ENCODE measurements at places on chromosomes 11 and 22.

DNA sequence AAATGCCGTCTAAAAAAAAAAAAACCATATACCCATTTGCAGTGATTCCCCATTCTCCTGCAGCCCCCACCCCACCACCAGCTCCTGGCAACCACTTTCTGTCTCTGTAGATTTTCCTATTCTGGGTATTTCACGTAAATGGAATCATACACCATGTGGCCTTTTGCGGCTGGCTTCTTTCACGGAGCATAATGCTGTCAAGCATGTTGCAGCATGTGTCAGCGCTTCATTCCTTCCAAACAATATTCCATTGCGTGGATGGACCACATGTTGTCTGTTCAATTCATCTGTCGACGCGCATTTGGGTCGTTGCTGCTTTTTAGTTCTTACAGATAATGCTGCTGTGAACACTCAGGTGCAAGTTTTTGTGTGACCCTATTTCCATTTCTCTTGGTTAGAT, 14.8 kb upstream of the EMID1 start:
- DNase-seq, result no peak

- no peak for DNase-seq
These were observed 31.3 kb downstream of the CTNND1 start for GRCh38 chr11:57792870-57793269.

DNA sequence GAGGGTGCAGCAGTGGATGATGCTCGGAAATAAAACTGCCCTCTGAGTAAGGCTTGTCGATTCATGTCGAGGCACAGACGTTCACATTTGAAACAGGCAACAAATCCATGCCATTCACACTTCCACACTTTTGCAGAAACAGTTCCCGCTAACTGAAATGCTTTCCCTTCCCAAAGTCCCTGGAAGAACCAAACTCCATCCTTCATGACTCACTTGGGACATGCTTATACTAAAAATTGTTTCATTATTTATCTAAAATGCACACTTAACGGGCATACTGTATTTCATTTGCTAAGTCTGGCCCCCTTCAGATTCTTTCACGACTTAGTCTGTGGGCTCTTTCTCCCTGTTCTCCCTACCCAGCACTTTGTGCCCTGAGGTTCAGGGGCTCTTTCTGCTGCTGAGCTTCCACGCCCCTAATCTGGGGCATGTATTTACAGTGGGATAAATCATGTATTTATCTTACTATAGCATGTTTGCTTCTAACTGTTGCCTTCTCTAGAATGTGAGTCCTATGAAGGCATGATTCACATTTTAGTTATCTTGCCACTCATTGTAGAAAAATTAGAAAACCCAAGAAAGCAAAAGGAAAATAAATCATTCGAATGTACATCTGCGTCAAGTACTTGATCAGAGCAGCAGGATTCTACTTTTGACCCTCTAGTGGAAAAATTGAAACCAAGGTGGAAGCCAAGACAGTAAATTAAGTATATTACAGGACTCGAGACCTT, 12.5 kb downstream of the SCGB1A1 start:
- DNase-seq, result peak; percentile 69

- no peak for DNase-seq
These were observed 56.8 kb downstream of the FCHSD2 start for GRCh38 chr11:73085189-73085875.

- no peak for DNase-seq
These were observed 302.0 kb downstream of the ETS1 start for GRCh38 chr11:128285321-128285720.

GRCh38 chr11:73003088-73003487, 139.0 kb downstream of the FCHSD2 start:
- no peak for DNase-seq

DNA sequence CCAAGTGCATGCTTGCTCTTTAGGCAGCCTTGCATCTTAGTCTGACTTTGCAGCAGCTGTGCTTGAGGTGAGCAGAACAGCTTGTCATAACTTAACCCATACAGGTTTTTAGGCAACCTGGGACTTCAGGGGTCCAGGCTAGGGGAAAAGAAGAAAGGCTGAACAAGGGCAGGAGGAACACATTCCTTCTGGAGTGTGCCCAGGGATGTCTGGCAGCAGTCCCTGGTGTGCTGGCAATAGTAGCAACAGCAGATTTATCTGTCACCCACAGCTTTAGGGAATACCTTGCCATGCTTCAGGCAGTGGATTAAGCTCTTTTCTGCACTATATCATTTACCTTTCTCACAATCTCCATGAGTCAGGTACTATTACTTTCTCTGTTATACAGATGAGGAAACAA, 513.0 kb downstream of the RAB38 start:
- DNase-seq, result no peak

- no peak for DNase-seq
These were observed 10.4 kb downstream of the IGLL1 start for GRCh38 chr22:23569716-23570115.

DNA sequence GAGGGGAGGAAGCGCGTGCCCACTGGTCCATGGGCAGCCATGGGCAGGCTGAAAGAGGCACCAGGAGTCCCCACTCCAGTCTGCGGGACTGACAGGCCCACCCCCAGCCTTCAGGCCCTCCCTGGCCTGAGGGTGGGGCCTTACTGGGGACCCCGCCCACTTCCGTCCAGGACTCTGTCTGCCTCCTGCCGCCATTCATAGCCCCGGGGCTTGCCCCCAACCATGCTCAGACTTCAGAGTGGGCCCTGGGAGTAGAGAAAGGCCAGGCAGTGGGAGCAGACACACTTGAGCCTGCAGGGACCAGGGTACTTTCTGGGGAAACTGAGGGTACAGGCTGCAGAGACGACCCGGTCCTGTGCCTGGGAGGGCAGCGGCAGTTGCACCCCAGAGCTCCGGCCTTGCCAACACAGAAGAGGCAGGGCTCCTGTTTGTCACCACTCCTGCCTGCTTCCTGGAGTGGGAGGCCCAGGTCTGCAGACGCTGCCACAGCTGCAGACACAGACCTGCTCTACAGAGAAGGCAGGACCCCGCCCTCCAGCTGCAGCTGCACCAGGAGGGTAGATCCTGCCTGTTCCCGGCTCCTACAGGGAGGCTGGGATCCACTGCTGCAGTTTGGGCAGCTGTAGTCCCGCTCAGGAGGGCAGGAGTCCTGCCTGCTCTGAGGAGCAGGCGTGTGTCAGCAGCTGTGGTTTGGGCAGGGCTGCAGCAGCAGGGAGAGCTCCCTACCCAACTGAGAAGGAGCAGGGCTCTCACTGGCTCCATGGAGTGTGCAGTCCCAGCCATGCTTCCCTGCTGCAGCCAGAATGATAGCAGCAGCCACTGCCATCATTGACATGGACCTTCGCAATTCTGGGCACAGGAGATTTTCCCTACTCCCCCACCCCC, 387.9 kb upstream of the ANO3 start:
- no peak for DNase-seq

- DNase-seq, result no peak
These were observed 13.4 kb downstream of the TMEM184B start for GRCh38 chr22:38259370-38259769.

- DNase-seq, result no peak
These were observed 75.7 kb downstream of the KIAA1671 start for GRCh38 chr22:25027959-25028840.

DNA sequence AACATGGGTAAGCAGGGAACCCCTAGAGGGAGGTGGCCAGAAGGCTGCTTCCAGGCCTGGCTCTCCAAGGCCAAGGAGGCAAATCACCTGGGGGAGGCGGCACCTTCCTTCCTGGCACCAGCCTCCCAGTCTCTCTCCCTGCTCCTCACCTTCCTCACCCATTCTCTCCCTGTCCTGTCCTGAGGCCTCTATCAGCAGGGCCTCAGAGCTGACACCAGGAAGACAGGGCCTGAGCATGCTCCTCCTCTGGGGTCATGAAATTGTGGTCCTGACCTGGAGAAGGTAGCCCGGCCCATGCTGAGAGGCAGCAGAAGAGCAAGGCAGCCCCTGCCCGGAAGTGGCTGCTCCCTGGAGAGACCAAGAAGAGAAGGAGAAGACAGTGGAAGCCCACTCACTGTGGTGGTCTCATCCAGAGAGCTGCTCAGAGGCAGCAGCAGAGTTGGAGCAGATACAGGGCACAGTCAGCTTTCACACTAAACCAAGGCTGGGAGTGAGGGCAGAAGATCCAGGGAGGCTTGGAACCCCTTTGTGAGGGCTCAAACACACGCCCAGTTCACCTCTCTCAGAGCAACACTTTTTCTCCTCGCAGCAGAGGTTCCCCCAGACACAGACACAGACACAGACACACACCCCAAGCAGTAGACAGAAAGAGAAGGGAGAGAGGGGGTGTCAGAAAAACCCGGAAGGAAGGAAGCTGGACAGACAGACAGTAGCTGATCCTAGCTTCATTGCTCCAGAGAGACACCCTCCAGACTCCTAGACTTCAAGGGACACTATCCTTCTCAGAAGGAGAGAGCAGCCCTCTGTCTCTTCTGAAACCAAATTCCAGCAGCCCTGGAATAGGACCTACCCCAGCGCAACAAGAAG, 1.8 kb downstream of the BCL9L start:
- no peak for DNase-seq

DNA sequence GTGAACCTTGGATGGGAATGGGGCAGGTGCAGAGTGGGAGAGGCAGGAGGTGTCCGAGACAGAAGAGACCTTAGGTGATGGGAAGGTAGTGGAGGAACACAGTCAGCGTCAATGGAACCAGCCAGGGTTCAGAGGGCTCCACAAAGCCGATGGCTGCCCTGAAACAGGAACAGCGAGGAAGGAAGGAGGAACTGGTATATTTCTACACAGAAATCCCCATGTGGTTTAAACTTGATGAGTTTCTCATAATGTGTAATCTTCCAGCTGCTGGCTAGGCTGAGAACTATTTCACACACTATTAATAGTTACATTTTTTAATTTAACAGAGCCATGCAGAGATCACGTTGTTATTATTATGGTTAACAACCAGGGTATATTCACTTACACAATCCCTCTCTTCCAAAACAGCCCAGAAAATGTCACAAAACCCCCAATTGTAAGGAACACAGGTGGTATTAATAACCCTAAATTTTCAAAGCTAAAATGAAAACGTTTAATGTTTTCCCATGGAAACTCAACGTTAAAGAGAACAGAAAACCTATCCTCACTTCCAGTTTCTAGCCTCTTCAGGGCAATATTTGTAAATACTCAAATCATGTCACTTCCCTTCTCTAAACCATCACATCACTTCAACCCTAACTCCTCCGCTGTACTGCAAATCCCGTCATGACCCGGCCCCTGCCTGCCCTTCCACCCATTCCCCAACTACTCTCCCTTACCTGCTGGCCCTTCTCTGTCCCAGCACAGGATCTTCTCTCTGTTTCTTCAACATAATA, 74.5 kb upstream of the ARFGAP3 start:
- no peak for DNase-seq

DNA sequence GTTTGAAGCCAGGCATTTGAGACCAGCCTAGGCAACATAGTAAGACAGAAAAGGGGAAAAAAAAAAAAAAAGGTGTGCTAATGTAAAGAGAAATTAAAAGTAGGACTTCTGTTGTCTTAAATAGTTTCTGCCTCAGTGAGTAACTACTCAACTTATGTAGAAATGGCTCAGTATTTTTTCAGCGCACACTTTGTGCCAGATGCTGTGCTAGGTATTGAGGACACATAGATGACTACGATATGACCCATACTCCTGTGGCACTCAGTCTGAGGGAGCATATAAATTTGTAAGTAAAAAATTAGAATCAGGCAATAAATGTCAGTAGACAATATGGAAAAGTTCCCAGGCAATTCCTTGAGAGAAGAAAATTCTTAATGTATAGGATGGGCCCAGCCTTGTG, 93.9 kb downstream of the YAP1 start:
- DNase-seq, result peak; percentile 59

DNA sequence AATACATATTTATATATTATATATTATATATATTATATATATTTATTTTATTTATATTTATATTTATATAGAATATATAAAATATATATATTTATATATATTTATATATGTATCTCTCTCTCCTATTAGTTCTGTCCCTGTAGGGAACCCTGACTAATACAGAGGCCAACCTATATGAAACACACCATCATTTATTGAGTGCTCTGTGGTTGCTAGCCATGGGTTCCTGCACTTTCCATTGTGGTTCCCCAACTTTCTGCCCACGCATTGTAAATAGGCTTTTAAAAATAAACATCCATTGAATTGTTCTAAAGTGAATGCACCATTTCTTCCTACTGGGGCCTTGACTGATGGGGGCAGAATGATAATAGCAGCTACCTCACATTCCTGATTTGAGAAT, 93.8 kb upstream of the SESN3 start:
- no peak for DNase-seq

DNA sequence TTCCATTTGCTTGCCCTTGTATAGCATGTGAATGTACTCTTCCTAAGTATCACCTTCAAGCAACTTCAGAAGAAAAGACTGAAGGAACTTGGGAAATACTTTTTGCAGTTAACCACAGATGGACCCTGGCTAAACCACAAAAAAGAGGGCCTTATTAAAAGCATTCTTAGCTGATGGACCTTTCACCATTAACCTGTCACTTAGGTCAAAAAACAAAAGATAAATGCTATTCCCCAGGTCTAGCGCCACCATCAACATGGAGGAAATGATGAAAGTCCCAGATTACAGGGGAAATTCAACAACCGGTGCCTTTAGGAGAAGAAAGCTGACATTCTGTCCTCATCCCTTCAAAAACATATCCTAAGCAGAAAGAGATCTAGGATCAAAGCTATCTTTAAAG, 29.5 kb downstream of the STK33 start:
- no peak for DNase-seq

DNA sequence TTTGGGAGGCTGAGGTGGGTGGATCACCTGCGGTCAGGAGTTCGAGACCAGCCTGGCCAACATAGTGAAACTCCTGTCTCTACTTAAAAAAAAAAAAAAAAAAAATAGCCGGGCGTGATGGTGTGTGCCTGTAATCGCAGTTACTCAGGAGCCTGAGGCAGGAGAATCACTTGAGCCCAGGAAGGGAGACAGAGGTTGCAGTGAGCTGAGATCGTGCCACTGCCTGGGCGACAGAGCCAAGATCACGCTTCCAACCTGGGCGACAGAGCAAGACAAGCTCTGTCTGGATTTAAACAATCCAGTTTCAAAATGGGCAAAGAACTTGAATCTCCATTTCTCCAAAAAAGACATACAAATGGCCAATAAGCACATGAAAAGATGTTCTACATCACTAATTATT, 12.5 kb downstream of the LMO2 start:
- DNase-seq, result no peak

- DNase-seq, result no peak
These were observed 139.3 kb downstream of the FAM76B start for GRCh38 chr11:95650276-95650675.

DNA sequence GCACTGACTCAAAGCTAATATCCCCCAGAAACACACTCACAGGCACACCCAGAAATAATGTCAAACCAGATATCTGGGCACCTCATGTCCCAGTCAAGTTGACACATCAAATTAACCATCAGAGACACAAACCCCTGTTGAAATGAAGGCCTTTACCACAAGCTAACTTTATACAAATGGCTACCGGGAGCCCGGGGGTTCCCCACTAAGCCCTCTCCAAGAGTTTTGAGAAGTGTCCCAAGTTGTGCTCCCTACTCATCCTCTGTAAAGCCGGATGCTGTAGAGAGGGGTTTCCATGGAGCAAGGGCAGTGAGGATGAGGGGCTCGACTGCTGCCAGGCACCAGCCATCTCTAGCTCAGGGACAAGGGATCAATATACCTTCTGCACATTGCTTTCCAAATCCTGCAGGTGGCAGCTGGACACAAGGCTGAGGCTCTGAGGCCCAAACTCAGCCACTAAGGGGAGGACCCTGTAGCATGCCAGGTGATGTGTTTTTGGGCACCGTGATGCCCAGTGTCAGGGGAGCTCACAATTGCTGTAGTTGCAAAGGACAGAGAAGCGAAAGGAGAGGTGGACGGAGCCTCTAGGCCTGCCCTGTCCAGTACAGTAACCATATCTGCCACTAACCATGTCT, 145.7 kb downstream of the TTC17 start:
- no peak for DNase-seq
